ENCODE measurements at places on chromosomes 12 and 14.
A peak's percentile ranks its signal among the peaks of the same experiment; 100 is the strongest.

DNA sequence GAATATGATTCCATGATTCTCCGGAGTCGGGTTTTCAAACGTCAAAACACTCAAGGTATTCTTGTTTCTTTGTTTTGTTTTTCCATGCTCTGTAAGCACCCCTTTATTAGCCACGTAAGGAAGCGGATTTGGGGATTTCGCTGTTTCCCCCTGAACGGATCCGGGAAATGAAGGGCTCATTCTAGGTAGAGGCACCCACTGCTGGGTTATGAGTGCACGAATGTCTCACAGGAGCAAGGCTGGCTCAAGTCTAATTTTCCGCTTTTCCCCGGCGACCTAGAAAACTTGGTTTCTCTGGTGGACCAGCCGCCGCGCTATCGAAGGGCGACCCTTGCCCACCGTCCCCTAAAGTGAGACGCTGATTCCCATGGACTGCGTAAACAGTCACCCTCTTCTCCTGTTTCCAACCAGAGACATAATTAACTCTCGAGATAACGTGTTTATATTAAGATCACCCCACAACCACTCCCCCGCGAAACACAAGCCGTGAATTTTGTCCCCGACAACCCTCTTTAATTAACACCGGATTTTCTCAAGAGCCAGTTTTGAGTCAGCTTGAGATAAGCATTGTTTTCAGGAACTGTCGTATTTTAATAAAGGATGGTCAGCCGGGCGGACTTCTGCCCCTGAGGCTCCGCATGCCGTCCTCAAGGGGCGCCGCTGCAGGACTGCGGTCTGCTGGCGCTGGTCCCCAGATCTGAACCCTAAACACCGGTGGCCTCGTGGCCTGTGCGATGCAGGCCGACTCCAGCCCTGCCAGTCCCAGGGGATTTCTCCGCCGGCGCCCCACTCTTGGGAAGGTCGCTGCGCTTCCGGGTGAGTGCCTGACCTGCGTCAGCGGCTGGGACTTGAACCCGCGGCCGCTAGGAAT is 515 bp upstream of the ABCC9 start:
- DNase-seq, result peak; percentile 32

- DNase-seq, result no peak
Observed at GRCh38 chr14:30648471-30648870, 26.4 kb downstream of the SCFD1 start.

DNA sequence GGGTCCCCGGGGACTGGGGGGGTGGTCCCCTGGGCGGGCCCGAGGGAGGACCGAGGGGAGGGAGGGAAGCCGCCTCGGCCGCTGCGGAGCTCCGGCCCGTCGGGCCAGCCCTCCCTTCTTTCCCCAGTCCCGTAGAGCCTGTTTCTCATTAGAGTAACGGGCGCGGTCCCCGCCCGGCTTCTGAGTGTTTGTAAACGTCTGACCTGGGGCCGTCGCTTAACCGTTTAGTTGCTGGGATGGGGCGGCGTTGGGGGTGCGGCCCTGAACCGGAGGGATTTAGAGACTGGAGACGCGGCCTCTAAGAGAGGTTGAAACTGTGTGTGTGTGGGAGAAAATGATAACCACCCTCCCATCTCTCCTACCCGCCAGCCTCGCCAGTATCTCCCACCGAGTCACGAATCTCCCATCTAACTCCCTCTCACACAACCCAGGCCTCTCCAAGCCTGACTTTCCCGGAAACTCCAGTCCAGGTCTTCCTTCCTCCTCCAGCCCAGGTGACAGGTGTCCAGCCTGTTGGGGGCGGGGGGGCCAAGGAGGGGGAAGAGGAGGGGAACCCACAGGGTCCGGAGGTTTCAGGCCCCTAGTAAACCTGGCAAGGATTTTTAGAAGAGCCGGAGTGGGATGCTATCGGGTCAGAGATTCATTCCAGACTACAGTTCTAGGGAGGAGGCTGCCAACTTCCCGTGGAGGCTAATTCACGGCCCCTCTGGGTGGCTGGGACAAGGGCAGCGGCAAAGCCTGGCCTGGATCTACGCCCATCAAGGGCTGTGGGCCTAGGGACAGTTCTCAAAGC is 1.1 kb upstream of the NFATC4 start:
- peak; percentile 97 for DNase-seq

DNA sequence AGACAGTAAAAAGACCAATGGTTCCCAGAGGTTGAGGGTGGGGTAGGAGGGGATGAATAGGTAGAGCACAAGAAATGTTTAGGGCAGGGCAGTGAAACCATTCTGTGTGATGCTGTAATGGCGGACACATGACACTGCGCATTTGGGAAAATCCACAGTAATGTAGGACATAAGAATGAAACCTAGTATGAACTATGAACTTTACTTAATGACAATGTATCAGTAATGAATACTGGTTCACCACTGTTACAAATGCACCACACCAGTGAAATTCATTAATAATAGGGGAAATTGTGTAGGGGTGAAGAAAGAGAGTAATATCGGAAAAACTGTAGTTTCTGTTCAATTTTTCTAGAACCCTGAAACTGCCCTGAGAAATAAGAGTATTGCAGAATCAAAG is 5.6 kb downstream of the ERH start:
- DNase-seq, result no peak
